Cardiac muscle cell (in vitro differentiated cells and primary cell): ENCODE measurements at places on chromosomes 1 and 21. TPM values are rescaled to one million over a fixed set of nuclear protein-coding genes. Genes with fewer than 3 reads are reported as not detected.

The AJAP1 gene
- total RNA-seq: 0.14 TPM in 1 of 2 replicates, not detected in the other

The DDX59 gene
- 11.7 and 13.3 TPM in 2 replicates for total RNA-seq

The NHLH2 gene
- total RNA-seq: 0.21 TPM in 1 of 2 replicates, not detected in the other

The ETNK2 gene
- total RNA-seq: 24.7 and 30.4 TPM in 2 replicates

The FHAD1 gene
- 0.53 and 0.74 TPM in 2 replicates for total RNA-seq

The OLFML2B gene
- 0.11 and 0.36 TPM in 2 replicates for total RNA-seq

The AKR7A2 gene
- 155 and 195 TPM in 2 replicates for total RNA-seq

The HSD11B1 gene
- not detected in 2 replicates for total RNA-seq

The PRRX1 gene
- 1.1 TPM in 2 replicates for total RNA-seq

The SLC22A15 gene
- total RNA-seq: 2.3 and 2.7 TPM in 2 replicates

The TPTE gene
- not detected in 2 replicates for total RNA-seq

The TAS1R1 gene
- total RNA-seq: not detected in 2 replicates

The WDTC1 gene
- total RNA-seq: 49.9 and 52.5 TPM in 2 replicates

The FCN3 gene
- total RNA-seq: 0.18 and 3.6 TPM in 2 replicates

The PODN gene
- total RNA-seq: 3.7 and 6.5 TPM in 2 replicates

The TNNT2 gene
- total RNA-seq: 4,623 and 7,232 TPM in 2 replicates

The IL22RA1 gene
- total RNA-seq: 0.11 TPM in 1 of 2 replicates, not detected in the other

The TACSTD2 gene
- not detected in 2 replicates for total RNA-seq

The RGSL1 gene
- total RNA-seq: not detected in 2 replicates
